ENCODE measurements at places on chromosomes 7 and 10.

GRCh38 chr10:72254813-72255568, 18.7 kb upstream of the DDIT4 start:
- peaks cover 64% of the 10 kb centered on the region for H3K4me1 ChIP-seq
- no peak for DNase-seq
- no peaks in the 10 kb centered on the region for H3K36me3 ChIP-seq
- H3K27ac ChIP-seq: peak overlapping the region; percentile 96
- no peaks in the 10 kb centered on the region for H3K27me3 ChIP-seq
- peak overlapping the region; percentile 53 for H3K4me3 ChIP-seq

- H3K4me1 ChIP-seq: no peaks in the 10 kb centered on the region
- no peak overlapping the region for H3K4me3 ChIP-seq
- H3K27ac ChIP-seq: no peak overlapping the region
- no peak for DNase-seq
- H3K27me3 ChIP-seq: no peaks in the 10 kb centered on the region
Measured at GRCh38 chr10:2469802-2470201, 597.5 kb upstream of the PFKP start.

DNA sequence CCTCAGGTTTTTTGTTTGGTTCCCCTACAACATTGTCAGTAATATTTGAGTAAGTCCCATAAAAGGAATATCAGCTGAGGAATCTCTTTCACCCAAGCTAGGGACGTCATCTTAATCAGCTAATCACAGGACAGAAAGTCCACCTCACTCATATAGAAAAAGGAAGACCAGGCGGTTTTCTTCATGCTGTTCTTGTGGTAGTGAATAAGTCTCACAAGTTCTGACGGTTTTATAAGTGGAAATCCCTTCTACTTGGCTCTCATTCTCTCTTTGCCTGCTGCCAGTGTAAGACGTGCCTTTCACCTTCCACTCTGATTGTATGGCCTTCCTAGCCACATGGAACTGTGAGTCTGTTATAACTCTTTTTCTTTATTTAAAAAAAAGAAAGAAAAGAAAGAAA, 308.1 kb upstream of the PFKP start:
- DNase-seq: no peak
- H3K36me3 ChIP-seq: no peaks in the 10 kb centered on the region
- peaks cover 11% of the 10 kb centered on the region for H3K27me3 ChIP-seq

DNA sequence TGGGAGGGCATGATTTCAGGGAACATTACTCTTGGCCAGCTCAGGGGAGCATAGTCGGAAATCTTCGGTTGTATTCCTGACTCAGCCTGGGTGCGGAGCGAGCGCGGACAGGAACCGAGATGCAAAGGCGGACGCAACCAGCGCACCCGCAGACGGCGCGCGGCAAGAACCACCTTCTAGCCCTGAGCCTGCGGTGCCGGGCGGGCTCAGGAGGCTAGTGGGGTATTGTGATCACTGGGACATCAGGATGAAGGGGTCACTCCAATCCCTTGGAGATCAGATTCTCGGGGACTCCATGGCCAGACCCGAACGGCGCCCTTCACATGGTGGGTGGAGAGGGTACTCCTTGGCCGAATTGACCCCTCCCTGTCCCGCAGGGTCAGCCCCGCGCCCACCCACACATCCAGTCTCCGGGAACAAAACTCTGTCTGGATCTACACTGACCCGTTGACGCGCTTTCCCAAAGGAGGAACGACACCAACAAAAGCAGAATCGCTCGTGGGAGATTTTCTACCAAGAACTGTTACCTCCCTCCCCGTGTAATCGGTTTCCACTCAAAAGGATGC, 730.5 kb downstream of the ZWINT start:
- peak overlapping the region; percentile 89 for H3K4me3 ChIP-seq
- DNase-seq: peak; percentile 30
- peaks cover 21% of the 10 kb centered on the region for H3K4me1 ChIP-seq
- no peaks in the 10 kb centered on the region for H3K36me3 ChIP-seq
- H3K27ac ChIP-seq: peak overlapping the region; percentile 84

DNA sequence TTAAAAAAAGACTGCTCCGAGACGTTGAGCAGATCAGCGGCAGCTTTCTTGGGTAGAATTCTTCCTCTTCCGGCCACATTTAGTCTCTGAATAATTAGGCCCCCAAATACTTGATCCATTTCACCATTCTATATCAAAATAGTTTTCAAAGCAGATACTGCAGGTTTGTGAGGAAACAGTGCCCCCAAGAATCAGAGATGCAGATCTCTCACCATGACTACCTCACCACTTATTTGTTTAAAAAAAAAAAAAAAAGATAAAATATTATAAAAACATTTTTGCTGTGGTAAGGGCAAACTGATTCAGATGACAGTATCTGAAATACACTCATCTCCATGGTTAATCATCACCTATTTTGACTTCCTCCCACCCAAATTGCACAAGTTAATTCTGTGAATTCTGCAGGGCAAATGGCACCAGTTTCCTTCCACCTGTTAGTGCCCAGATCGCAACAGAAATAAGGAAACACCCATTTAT, 210.4 kb downstream of the FAM107B start:
- no peaks in the 10 kb centered on the region for H3K27me3 ChIP-seq
- peaks cover 2% of the 10 kb centered on the region for H3K4me1 ChIP-seq
- DNase-seq: no peak
- peaks cover 18% of the 10 kb centered on the region for H3K36me3 ChIP-seq

- peak; percentile 79 for DNase-seq
- H3K4me1 ChIP-seq: peaks cover 15% of the 10 kb centered on the region
- no peaks in the 10 kb centered on the region for H3K36me3 ChIP-seq
- H3K27ac ChIP-seq: no peak overlapping the region
- H3K27me3 ChIP-seq: peaks cover 99% of the 10 kb centered on the region
Measured at GRCh38 chr10:117165538-117166417, 27.7 kb upstream of the VAX1 start.

DNA sequence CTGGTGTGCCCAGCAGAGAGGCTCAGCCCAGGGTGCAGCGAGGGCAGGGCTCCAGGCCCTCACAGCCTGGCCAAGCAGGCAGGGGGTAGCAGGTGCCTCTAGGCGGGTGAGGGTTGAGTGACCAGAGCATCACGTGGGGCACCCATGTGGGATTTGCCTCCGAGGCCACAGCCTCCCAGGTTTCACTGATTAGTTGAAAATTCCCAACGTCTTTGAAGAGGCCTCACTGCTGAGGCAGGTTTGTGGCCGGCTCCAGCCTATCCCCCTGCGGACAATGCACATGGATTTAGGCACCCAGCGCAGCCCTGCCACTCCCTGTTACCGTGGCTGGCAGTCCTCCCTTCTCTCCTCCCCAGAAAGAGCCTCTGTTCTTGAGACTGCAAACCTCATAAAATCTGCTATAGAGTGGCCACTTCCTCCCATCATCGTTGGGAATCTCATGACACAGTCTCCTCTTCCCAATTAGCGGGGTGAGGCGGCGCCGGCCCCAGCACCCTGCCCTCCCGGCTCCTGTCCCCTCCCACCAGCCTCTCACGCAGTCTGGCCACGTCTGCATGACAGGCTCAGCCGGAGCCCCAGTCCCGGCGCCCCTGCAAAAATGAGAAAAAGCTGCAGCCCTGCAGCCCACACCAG, 10.8 kb downstream of the MYL10 start:
- no peaks in the 10 kb centered on the region for H3K36me3 ChIP-seq
- H3K4me1 ChIP-seq: peaks cover 13% of the 10 kb centered on the region
- H3K4me3 ChIP-seq: no peak overlapping the region
- H3K27ac ChIP-seq: peak overlapping the region; percentile 50

DNA sequence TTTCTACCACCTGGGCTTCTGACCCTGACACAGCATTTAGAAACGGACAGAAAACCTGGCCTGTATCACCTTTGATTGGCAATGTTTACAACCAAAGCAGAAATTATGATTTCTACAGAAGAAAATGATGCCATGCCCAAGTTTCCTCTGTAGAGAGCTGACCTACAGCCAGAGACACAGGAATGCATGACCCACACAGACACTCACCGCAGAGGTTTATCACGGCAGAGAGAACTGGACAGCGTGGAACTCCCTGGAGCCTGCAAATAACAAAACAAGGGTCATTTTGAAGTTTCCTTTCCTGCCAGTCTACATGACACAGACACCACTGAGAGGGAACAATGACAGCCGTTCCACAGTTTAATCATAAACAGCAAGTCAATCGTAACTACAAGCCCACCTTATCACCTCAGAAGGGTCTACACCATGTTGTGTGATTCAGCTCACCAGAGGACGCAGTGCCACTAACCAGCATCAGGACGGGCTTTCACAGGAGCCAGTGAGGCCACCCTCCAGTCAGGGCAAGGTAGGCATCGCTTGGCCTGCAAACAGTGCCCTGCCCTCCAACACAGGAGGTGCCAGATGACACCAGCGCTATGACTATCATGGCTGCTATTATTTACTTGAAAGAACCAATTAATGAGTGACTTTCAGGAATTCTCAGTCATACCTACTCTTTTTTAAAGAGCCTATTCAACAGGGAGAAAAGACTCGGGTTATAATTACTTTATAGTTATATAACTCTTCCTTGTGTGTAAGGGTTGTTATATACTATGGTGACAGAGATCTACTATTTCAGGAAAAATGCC, 139.9 kb downstream of the TNS3 start:
- peaks cover 42% of the 10 kb centered on the region for H3K4me1 ChIP-seq
- H3K4me3 ChIP-seq: no peak overlapping the region
- H3K27ac ChIP-seq: peak overlapping the region; percentile 77
- no peak for DNase-seq

GRCh38 chr7:81926-82756, 110.2 kb upstream of the FAM20C start:
- H3K4me3 ChIP-seq: no peak overlapping the region
- no peak overlapping the region for H3K27ac ChIP-seq
- peaks cover 21% of the 10 kb centered on the region for H3K4me1 ChIP-seq
- no peak for DNase-seq
- no peaks in the 10 kb centered on the region for H3K36me3 ChIP-seq

DNA sequence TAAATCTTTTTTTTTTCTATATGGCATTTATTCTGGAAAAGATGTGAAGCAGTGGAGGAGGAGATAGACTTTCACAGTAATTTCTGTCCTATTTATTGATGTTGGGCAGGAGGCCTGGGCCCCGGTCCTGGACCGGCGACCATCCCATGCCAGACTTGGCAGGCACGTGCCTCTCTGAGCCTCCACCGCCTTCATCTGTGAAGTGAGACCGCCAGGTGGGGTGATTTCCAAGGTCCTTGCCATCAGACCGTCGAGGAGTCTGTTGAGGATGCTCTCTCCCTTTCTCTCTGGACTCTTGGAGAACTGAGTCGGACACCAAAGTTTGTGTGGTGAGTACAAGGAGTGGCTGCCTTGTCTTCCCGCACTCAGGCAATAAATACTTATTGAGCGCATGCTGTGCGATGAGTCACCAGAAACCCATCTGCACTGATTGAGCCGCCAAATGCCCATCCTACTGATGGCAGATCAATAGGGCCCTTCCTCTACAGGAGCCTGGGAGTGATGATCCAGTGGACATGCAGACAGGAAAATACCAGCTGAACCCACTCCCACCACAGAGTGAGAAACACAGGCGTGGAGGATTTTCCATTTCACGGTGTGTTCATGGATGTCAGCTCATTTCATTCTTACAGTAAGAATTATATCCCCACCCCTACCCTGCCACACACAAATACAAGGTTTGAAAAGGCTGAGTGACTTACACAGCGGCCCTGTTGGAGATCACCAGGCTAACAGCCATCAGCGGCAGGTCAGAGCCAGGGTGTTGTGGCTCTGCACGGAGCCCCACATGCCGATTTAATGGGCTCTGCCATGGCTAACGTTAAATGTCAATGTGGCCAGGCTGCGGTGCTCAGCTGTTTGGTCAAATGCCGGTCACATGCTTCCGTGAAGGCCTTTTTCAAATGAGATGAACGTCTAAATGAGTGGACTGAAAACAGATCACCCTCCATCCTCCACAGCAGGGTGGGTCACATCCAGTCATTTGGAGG, 11.5 kb upstream of the PRKAG2 start:
- no peak overlapping the region for H3K4me3 ChIP-seq
- DNase-seq: no peak

- no peak for DNase-seq
- H3K27ac ChIP-seq: no peak overlapping the region
- peaks cover 6% of the 10 kb centered on the region for H3K36me3 ChIP-seq
- H3K4me1 ChIP-seq: peaks cover 32% of the 10 kb centered on the region
- no peaks in the 10 kb centered on the region for H3K27me3 ChIP-seq
Measured at GRCh38 chr10:91925022-91925320, 1.4 kb downstream of the BTAF1 start.

DNA sequence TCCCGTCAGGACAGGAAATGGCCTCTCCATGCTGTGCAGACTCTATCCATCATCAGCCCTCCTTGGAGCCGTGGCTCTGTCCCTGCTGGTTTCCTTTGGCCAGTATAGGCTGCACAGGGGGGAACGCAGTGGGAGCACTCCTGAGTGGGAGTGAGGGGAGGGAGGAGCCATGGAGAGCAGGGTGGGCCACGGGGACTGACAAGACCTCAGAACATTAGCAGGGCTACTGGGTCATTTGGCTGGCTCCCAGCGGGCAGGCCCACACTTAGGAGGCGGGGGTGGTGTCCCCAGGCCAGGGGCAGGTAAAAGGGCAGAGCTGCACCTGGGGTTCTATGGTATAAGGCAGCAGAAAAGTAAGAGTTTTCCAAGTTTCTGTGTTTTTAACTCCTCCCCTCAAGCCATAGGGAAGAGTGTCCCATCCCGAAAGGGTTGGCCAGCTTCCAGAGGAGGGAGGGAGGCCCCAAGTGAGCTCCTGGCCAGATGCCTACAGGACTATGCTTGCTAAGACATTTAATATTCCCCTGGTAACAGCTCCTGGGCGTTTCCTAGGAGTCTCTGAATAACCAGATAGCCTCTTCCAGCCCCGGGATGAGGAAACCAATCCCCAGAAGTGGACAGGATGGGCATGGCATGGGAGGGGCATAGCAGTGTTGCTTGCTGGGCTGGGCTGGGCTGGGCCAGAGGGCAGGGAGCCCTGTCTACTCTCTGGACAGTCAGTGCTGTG, 5.5 kb upstream of the OPN4 start:
- H3K27ac ChIP-seq: no peak overlapping the region
- H3K4me1 ChIP-seq: peaks cover 30% of the 10 kb centered on the region
- no peak overlapping the region for H3K4me3 ChIP-seq

- no peak for DNase-seq
- H3K27me3 ChIP-seq: no peaks in the 10 kb centered on the region
- H3K4me3 ChIP-seq: no peak overlapping the region
- no peaks in the 10 kb centered on the region for H3K4me1 ChIP-seq
- peaks cover 8% of the 10 kb centered on the region for H3K36me3 ChIP-seq
Measured at GRCh38 chr7:41682422-41682821, 20.5 kb downstream of the INHBA start.

GRCh38 chr7:157997471-157997870, 590.2 kb downstream of the PTPRN2 start:
- no peak for DNase-seq
- H3K27ac ChIP-seq: no peak overlapping the region
- no peaks in the 10 kb centered on the region for H3K4me1 ChIP-seq
- H3K36me3 ChIP-seq: no peaks in the 10 kb centered on the region
- no peak overlapping the region for H3K4me3 ChIP-seq

Data from mesothelial cell of epicardium (in vitro differentiated cells).